Hair follicle dermal papilla cell (primary cell): ENCODE measurements at places on chromosomes 16 and 17. TPM values are rescaled to one million over a fixed set of nuclear protein-coding genes. Genes with fewer than 3 reads are reported as not detected.

The FAM20A gene
- total RNA-seq: 6.7 and 8.1 TPM in 2 replicates

The RAB40B gene
- total RNA-seq: 8.4 and 11.9 TPM in 2 replicates

The CCL15 gene
- total RNA-seq: not detected in 2 replicates

The SEPTIN1 gene
- total RNA-seq: 0.12 and 0.32 TPM in 2 replicates

The SOCS3 gene
- total RNA-seq: 216 and 282 TPM in 2 replicates

The HOXB7 gene
- total RNA-seq: 1.6 and 3.5 TPM in 2 replicates

The ZPBP2 gene
- total RNA-seq: not detected in 2 replicates

The EVPL gene
- under 0.01 TPM in 1 of 2 replicates, not detected in the other for total RNA-seq

The GUCY2D gene
- not detected in 2 replicates for total RNA-seq

The BOLA2B gene
- total RNA-seq: 26.1 and 65.0 TPM in 2 replicates

The ASGR1 gene
- total RNA-seq: 0.36 and 0.49 TPM in 2 replicates

The FBXL16 gene
- under 0.01 TPM in 1 of 2 replicates, not detected in the other for total RNA-seq

The TBX6 gene
- 0.32 and 0.36 TPM in 2 replicates for total RNA-seq

The ITGAL gene
- not detected in 2 replicates for total RNA-seq

The NRN1L gene
- total RNA-seq: not detected in 2 replicates

The ABCC12 gene
- 0.12 and 0.16 TPM in 2 replicates for total RNA-seq

The HIGD1B gene
- total RNA-seq: not detected in 2 replicates

The FBXO39 gene
- 0.97 TPM in 1 of 2 replicates, not detected in the other for total RNA-seq

The LIMD2 gene
- 6.8 and 10.5 TPM in 2 replicates for total RNA-seq

The TNS4 gene
- total RNA-seq: 0.24 and 0.32 TPM in 2 replicates
